ENCODE measurements at places on chromosomes 4 and X.

DNA sequence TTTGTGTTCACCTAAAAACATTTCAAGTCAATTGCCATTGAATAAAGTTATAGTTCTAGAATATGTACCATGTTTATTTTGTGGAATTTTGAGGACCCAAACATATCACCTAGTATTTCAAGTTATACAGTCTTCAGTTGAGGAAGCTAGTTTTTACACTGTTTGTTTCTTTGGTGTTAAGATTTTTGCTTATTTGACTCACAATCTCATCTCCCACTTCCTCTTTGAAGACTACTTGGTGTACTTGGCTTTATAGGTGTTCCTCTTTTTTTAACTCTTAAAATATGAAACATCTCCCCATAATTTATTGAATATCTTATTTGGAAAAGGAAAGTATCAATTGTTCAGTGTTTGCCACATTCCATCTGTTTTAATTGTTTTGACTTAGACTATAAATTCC lies 675.4 kb downstream of the RAPGEF2 start:
- no peak for DNase-seq

DNA sequence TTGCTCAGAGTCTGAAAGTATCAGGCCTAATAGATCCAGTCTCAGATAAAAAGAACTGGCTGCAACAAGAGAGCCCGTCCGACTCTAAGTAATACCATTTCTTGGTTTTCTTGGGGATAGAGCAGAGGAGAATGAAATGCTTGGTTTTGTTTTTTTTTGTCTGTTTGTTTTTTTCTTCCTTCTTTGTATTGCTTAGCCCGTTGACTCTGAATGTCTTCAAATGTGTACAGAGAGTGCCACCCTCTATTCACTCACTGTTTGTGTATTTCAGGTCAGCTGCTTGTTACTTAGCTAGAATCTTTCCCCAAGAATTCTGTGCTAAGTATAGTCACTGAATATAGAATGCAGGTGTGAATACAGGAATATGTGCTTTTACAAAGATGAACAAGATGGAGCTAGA lies 5.7 kb upstream of the TMEM156 start:
- no peak for DNase-seq

DNA sequence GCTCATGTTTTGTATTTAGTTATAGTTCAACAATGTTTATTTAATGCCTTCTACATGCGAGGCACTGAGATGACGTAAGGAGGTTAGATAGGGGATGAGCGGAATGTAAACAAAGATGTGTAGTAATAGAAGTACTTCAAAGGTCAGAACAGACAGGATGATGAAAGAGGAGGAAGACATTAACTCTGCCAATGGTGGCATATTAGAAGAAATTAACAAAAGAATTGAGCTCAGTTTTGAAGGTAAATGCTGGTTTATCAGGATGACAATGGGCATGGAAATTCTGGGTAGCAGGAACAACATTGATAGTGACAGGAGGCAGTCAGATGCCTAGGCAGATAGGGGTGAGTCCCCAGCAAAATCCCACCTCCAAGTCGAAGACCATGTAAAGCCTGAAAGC lies 62.3 kb upstream of the PGRMC2 start:
- no peak for DNase-seq

GRCh38 chr4:109389369-109390114 lies 44.1 kb upstream of the SEC24B start:
- no peak for DNase-seq

DNA sequence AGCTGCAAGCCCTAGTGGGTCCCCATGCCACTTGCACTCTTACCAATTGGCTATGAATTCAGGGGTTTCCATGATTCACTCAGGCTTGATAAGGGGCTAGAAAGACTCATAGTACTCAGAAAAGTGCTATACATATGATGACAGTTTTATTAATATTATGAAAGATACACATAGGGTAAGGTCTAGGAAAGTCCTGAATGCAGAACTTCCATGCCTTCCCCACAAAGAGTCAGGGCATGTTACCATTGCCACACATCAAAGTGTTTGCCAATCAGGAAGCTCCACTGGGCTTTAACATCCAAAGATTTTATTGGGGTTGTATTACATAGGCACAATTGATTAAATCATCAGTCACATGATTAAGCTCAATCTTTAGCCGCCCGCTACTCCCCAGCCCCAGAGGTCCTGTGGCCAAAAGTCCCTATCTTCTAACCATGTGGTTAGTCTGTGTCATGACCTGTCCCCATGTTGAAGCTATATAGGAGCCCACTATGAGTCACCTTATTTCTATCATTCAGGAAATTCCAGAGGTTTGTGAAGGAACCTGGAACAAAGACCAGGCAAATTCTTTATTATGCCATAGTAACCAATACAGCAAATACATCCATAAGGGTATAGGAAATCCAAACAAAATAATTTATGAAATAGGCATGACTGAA lies 635.6 kb downstream of the STPG2 start:
- no peak for DNase-seq

DNA sequence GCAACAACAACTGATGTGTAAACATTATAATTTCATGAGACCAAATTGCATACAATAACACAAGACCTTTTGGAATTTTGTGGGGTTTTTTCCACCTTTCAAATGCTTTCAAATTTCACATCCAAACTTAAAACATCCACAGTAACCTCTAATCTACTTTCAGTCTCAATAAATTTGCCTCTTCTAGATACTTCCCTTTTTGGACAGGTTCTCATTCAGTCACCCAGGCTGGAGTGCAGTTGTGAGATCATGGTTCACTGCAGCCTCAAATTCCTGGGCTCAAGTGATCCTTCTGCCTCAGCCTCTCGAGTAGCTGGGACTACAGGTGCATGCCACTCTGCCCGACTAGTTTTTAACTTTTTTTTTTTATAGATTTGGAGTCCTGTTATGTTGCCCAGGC lies 556.6 kb downstream of the NLGN4X start:
- no peak for DNase-seq

Data from NCI-H187 (cell line).